ENCODE measurements at places on chromosomes 1 and 21.

DNA sequence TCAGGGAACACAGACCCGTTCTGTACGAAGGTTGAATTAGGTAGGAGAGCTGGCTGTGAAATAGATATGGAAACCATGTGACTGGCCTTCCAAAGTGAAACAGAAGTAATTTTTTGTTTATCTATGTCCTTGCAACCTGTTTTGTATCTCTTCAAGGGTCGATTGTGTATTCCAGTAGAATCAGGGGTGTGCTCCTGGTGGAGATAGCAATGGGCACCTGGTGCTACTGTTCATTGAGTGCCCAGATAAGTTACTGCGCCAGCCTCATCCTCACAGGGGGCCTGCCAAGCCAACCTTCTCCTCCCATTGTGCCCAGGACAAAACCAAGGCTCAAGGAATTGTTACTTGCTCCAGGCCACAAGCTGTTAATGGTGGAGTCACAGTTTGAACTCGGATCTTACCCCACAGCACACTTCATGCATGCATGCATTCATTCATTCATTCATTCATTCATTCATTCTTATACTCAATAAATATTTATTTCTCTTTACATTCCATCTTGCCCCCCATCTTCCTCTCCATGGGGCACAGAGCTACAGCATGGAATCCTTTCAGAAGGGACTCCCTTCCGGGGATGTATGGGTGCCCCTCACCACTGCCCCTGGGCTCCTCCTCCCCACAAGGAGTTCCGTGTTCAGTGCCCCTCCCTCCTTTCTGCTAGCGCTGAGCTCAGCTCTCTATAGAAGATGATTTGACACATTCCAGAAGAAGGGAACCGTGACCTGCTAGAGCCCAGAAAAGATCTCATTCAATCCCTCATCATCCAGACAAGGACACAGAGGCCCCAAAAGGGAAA lies 24.0 kb downstream of the ADORA1 start:
- DNase-seq = no peak

DNA sequence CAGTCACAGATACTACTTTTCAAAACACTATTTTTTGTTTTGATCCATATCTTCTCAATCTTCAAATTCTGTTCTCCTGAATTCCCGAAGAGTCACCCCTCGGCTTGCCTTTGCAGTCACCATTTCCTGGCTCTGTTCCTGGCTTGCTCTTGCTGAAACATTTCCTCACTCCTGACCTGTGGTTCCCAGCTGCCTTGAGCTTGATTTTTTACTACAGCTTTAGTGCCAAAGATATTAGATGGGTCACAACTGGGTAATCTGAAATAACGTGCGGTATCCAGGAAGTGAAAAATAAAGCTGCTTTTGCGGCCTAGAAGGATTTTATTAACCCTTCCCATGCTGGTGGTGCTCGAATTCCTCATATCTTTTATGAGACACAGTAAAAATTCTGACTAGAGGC lies 318.8 kb downstream of the PCP4 start:
- no peak for DNase-seq

GRCh38 chr1:203217668-203218067 lies 11.8 kb downstream of the CHIT1 start:
- DNase-seq = no peak

DNA sequence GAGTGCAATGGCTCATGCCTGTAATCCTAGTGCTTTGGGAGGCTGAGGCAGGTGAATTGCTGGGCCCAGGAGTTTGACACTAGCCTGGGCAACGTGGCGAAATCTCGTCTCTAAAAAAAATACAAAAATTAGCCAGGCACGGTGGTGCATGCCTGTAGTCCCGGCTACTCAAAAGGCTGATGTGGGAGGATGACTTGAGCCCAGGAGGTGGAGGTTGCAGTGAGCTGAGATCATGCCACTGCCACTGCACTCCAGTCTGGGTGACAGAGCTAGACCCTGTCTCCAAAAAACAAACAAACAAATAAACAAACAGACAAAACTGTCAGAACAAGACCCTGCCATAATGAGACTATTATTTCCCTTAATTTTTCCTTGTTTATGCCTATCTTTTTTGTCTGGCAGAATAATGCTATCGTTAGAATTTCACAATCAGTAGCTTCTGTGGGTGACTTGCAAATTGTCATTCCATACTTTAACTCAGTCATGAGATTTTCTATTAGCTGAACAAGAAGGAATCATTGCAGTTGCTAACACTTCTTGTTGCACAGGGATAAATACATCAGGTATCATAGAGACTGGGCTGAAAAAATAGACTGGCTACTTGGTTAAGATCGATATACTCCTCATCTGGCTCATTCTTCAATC lies 7.5 kb upstream of the THEM4 start:
- DNase-seq = no peak

GRCh38 chr1:117664314-117664713 lies 58.5 kb downstream of the TENT5C start:
- no peak for DNase-seq

DNA sequence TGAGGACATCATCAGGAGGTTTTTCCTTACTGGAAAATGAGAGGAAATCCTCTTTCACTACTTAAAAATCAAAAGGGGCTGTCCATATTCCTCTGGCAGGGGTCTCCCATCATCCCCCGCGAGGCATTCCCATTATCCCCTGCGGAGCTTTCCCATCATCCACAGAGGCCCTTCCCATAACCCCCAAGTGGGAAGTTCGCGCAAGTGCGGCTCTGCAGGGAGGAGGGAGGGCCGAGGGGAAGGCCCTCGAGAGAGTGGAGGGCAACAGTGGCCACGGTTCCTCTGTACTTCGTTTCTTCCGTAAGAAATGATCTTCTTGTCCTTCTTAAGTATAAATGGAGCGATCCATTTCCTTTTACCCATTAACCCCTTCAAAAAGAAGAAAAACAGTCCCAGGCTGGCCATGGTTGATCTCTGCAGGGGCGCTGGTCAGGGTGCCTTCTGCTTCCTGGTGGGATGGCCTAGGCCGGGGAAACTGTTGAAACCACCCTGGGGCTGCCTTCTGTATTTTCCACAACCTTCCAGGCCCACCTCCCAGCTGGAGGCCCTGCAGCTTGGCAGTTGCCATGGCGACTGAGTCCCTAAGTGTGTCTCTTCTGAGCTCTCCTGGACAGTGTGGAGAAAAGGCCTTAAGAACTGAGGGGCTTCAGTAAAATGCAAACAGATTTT lies 3.6 kb upstream of the RSPH1 start:
- no peak for DNase-seq

DNA sequence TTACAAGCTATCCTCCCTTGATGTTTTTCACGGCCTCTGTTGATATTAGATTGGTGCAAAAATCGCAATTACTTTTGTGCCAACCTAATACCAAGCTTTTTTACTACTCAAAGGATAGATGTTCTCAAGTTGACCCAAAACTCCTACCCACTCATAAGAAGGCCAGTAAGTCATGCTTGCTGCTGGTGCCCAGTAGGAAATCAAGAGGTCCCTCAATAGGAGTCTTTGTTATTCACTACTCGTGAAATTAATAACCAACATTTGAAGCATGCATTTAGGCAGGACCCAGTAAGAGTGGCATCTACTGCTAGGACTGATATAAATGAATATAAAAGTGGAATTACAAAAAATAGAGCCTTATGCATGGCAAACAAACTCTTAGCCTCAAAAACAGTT lies 52.6 kb downstream of the APP start:
- DNase-seq = no peak

- DNase-seq = no peak
Observed at GRCh38 chr1:207129053-207129452, 25.0 kb downstream of the C4BPA start.

DNA sequence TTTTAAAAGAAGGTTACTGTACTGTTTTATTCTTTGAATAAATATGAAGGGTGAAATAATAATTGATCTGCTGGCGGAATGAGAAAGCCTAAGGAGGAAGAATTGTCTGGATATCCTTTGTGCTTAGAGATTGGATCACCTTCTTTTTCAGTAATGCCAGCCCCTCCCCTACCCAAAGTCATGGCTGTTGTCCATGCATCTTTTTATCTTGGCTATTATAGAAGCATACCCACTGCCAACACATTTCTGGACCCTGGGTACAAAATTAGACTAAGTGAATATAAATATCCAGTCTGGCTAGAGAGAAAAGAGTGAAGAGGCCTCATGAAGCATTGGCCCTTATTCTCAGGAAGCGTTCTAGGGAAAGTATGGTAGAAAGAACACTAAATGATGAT lies 28.1 kb downstream of the AK4 start:
- peak; percentile 94 for DNase-seq

GRCh38 chr1:222938986-222939385 lies 124.1 kb downstream of the DISP1 start:
- DNase-seq = no peak
